Tongue (tissue), 3 donors: ENCODE measurements at places on chromosomes 12 and 14.

DNA sequence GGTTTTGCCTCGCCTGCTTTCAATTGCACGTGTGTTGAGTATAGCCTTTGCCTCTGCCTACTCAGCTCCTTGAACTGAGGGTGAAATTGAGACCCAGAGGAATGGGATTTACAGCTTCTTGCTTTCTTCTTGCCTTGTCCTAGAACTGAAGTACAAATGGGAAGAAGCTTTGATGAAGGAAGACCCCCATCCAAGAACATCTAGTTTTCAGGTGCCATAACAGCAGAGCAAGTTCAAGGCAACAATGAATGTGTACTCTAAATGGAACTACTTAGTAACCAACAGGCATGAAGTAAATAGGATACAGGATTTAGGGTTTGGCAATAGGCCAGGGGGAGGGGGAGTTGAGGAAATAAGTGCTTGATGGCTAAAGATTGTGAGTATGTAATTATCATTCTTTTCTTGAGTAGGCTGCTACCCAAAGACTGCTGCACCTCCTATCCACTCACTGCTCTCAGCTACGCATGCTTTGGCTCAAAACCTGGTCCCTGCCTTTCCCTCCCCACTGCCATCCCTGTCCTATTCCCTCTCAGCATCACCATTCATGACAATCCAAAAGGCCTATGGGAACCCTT lies 2.1 kb downstream of the GPX2 start:
- DNase-seq: no peak

DNA sequence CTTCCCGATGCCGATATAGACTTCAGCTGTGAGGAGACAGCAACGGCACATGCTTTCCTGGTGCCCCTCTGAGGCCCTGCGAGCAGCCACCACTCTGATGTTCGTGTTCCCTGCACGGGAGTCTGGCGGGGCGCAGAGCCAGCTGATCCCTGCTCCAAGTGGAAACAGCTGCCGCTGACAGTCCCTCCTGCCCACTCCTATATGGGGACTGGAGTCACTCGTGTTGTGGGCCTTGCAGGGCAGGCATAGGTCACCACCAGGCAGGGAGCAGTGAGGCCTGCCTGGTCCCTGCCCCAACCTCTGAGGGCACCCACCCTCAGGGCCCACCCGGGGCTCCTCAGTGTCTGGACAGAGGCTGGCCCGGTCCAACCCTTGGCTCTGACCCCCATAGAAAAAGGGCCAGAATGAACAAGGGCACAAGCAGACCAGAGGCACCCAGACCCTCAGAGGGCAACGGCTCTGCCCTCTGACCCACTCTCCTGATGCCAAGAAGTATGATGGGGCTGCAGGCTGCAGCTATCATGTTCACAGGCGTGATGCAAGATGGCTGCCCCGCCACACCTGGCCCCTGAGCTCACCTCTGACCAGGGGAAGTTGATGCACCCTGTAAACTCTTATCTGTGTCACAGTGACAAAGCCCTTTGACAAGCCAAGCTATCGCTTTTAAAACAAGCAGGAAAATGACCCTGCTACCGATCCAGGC lies 181.6 kb downstream of the CALM1 start:
- peak; percentile 91 for DNase-seq

GRCh38 chr12:53887881-53888280 lies 50.8 kb upstream of the HOXC13 start:
- DNase-seq: no peak

DNA sequence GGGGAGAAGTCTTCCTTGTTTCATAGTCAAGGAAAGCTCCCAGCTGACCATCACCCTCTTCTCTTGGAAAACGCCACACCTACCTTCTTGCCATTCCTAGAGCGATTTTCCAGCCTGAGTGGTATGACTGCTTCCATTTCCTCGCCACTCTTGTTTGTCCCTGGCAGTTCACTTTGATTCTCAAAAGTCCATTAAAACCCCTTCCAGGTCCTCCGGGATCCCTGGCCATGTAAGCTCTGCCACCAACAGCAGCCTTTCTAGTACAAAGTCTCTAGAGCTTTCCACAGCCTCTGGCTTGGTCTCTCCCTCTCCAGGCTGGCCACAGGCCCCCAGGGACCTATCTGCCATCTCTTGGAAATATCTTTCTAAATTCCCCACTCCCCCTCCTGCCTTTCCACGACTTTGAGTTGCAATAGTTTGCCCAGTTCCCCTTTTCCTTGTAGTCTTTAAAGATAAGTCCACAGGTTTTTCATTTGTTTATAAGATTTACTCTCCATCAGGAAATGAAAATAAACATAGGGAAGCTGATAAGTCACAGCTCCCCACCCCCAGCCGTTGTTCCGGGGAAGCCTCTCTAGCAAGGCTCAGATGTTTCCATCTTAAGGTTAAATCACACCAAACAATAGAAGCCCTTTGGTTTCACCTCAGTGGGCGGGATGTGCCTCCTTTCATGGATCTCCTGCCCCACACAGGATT lies 42.9 kb upstream of the SINHCAF start:
- no peak for DNase-seq

DNA sequence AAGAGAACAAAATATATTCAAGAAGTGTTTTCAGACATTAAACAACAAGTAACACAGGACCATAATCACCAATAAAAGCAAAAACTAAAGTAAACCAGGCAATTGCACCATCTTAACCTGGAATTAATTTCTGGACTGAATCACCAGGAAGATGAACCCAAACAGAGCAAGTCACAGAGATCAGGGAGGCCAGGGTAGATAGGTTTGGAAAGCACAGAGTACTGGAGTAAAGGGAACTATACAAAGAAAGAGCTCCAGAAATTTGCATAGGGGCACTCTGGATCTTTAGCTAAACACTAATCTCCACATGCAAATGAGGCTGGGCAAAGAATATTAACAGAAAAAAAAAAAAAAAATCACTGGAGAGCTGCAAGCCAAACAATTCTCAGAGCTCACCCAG lies 84.7 kb downstream of the NUAK1 start:
- no peak for DNase-seq

- DNase-seq: peak; percentile 87
Observed at GRCh38 chr14:35385042-35385839, 19.3 kb downstream of the NFKBIA start.

DNA sequence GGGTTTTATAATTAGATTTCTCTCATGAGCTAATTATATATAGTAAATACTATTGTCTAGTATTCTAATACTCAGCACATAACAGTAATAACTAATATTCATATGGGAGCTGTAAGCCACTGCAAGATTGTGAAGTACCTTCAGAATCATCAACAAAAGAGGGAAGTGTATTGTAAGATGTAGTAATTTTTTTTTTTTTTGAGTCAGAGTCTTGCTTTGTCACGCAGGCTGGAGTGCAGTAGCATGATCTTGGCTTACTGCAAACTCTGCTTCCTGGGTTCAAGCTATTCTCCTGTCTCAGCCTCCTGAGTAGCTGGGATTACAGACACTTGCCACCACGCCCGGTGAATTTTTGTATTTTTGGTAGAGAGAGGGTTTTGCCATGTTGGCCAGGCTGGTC lies 3.1 kb downstream of the GPR33 start:
- no peak for DNase-seq

- DNase-seq: no peak
Observed at GRCh38 chr12:20011200-20011599, 357.1 kb upstream of the PDE3A start.

DNA sequence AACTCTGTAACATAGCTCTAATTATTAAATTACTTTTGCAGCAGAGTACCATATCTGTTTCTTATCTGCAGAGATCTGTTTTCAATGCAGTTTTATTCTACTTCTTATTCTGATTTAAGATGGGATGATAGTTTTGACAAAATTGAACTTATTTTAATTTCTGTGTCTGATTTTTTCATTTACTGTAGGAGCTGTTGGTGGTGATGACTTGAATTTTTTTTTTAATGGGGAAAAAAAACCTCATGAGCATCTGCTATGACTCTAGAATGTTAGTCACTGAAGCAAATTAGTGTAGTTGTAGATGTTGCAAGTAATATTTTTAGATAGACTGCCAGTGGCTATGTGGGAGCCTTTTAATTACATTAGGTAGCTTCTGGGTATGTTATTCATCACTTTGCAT lies 23.4 kb downstream of the DNM1L start:
- DNase-seq: no peak

- DNase-seq: peak; percentile 81
Observed at GRCh38 chr12:26798023-26798422, 35.0 kb downstream of the ITPR2 start.

- no peak for DNase-seq
Observed at GRCh38 chr12:79597910-79598309, 92.9 kb downstream of the PAWR start.

- no peak for DNase-seq
Observed at GRCh38 chr12:115074617-115075016, 390.6 kb upstream of the TBX3 start.

DNA sequence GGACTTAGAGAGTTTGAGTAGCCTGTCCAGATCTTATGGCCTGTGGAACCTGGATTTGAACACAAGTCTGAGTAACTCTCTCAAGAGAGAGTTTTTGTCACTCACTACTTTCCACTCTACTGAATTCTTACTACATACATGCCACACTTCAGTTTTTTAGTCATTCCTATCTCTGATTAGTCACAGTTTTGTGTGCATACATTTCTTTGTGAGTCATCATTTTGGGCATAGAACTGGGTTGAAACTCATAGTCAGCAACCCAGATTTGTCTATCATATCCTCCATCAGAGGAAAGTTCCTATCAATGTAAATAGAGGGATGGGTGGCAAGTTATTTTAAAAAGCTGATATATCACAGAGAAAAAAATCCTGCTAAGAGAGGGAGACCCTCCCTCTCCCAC lies 42.9 kb downstream of the FLRT2 start:
- no peak for DNase-seq

DNA sequence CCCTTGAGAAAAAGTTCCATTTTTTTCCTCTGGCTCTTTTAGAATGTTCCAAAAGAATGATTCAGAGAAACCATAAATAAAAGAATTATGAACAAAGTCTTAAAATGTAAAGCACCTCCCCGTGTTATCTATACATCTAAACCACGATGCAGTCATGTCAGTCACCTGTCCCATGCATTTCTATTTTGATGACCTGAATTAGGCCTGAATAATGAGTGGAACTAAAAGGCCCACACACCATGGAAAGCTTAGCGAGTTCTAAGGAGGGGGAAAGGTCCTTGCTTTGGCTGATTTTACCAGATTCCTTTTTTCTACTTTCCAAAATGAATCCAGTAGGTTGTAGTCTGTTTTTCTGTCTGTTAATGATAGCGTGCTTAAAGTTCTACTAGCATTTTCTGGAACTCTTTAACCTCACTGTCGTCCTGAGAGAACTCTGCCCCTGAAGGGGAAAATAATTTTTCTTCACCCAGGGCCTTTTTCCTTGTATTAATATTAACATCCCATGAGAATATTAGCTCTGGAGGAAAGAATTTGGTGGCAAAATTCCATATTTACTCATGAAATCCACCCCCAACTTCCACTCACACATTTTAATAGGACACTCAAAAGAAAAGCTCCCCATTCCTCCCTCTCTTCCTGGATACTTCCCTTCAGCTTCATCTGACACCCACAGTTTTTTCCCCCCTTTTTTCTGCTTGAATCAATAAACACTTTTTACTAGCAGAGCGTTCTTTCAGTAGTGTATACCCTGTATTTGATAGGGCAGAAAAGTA lies 266.3 kb upstream of the DIO2 start:
- DNase-seq: no peak

DNA sequence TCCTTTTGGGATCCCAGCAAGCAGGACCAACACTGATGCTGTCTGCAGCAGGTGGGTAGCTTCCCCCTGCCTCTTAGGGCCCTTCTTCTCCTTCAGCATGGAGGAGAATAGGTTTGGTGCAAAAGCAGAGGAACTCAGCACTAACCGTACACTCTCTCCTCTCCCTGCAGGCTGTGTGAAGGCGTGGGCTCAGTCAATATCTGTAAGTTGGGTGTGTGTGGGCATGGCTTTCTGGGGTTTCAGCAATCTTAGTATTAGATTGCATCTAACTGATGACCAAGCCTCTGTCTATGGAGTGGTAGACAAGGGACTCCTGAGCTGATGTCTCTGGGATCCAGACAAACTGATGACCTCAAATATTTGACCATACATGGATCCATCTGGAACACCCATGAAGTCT lies 14.3 kb downstream of the KRT85 start:
- DNase-seq: no peak

DNA sequence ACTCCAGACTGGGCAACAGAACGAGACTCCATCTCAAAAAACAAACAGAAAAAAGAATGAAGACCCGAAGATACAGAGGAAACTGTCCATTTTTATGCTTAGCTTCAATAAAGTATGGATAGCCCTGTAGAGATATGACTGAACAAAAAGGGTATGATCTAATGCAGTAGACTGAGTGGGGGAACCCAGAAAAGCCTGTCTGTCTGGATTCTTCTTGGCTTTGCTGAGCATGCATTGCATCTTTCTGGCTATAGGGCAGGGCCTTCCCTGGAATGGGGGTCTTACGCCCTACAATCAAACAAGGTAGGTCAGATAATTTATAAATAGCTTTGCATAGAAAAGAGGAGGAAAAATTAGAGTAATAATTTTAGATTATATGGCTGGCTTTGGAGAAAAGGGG lies 10.1 kb downstream of the MIA2 start:
- no peak for DNase-seq

GRCh38 chr14:51653079-51653774 lies 1.5 kb downstream of the FRMD6 start:
- peak; percentile 79 for DNase-seq

- peak; percentile 18 for DNase-seq
Observed at GRCh38 chr12:124898200-124898922, 16.1 kb downstream of the UBC start.

- no peak for DNase-seq
Observed at GRCh38 chr14:50530794-50531365, 1.5 kb downstream of the MAP4K5 start.

- DNase-seq: no peak
Observed at GRCh38 chr12:30582943-30583342, 112.7 kb downstream of the IPO8 start.

GRCh38 chr14:70855486-70855885 lies 46.2 kb upstream of the MAP3K9 start:
- no peak for DNase-seq

DNA sequence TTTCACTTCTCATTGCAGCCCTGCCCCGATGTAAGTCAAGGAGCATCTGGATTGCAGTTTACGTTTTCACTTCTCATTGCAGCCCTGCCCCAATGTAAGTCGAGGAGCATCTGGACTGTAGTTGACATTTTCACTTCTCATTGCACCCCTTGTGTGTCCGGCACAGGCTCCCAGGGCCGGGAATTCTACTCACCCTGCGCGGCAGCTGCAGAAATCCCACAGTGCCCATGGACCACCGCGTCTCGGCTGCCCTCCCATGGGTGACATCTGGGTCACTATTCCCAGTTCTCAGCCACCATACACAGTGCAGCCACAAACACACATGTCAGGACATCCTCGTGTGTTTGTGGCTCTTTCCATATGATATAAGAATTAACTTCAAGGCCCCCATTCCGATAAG lies 378.5 kb downstream of the ADGRD1 start:
- DNase-seq: no peak

DNA sequence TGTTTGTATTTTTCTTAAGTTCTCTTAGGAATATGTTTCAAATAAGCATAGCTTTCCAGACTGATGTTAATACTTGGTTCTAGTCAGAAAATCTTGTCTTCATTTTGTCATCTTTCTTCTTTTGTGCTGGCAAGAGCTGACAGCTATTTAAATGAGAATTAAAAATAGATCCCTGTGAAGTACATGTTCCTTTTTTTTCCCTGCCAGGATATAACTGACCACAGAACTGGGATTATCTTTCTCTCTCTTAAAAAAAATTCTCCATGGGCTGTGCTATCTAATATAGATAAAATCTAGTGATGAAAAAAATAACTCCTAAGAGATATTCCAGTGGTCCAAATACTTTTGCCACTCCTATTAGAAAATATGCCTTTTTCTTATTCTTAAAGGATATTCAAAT lies 163.4 kb downstream of the AKAP6 start:
- peak; percentile 56 for DNase-seq
